HEK293T (cell line): ENCODE measurements at places on chromosomes 16 and 17.

- DNase-seq, result no peak
Measured at GRCh38 chr17:38730526-38731379, 612 bp downstream of the CISD3 start.

- no peak for DNase-seq
Measured at GRCh38 chr17:40347319-40348135, 17.0 kb downstream of the GJD3 start.

DNA sequence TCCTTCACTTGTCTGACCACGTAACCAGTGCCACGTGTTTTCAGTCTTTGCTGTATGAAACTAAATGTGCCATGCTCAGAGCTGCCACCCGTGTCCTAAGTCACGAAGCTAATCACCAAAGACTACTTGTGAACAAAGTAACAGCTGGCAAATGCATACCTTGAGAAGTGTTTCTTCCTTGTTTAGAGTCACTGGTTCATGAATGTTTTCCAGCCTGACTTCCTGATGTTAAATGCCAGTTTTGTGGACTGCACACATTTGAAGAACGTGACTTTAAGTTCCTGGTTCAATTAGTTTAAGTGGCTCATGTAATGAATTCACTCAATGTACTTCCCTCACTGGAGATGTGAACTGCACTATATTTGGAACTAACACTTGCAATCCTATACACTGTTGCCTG is 19.9 kb upstream of the KPNB1 start:
- no peak for DNase-seq

DNA sequence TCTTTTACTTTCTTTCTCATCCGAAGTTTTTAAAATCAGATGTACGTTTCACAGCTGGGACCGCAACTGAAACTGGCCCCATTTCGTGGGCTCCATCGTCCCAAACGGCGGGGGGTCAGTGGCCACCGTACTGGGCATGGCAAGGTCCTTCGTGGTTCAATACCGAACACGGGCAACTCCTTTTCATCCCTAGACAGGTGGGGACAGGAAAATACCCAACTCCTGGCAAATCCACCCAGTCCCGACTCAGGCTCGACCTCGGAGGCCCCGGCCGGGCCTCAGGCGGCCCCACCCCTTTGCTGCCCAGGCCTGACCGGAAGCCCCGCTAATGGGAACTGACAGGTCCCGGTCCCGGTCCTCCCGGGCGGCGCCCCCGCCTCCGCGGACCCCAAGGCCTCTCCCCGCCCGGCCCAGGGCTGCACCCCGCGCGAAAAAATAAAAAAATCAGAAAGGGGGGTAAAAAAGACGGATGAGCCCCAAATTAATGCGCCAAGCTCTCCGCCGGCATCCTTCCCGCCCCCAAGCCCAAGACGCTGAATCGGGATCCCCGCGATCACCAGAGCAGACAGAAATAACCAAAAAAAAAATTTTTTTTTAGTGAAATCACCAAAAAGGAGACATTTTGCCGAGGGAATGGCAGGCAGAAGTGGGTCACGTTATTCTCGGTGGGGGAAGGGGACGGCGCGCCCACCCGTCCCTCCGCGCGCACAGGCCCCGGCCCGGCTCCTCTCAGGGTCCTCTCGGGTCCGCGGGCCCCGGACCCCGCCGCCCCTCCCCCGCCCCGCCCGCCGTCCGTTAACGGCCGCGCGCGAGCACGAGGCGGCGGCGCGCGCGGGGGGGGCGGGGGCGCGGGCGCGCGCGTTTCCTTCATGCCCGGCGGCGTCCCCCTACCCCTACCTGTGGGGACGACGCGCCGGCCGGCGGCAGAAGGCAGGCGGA is 562 bp downstream of the ZC3H7A start:
- DNase-seq, result peak; percentile 41

- DNase-seq, result no peak
Measured at GRCh38 chr17:5509482-5509881, 23.1 kb downstream of the MIS12 start.

DNA sequence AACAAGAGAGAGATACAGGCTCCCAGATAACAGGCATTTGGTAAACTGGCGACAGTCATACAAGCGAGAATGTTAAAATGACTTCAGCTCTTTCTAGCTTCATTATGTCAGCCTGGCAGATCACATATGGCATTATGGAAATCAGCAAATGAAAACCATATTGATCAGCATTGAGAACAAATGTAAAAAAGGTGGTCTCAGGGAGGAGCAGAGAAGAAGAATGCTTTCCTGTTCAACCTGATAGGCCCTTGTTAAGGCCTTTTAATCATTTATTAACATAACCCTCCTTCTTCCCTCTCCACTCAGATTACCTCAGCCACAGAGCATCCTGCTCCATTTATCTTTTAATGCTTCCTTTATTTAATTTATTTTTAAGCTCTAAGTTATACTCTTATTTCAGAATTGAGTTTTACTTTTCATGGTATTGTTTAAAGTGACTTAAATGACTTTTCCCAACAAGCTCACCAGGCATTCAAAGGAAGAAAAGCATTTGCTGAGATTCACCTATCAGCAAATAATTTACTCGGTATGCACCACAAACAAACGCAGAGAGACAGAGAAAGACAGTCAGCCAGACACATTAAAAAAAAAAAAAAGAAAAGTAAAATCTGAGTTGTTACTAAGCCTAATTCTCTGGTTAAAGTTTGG is 243.9 kb upstream of the TBX2 start:
- DNase-seq, result no peak

GRCh38 chr17:17922070-17922614 is 50.1 kb downstream of the TOM1L2 start:
- DNase-seq, result no peak

DNA sequence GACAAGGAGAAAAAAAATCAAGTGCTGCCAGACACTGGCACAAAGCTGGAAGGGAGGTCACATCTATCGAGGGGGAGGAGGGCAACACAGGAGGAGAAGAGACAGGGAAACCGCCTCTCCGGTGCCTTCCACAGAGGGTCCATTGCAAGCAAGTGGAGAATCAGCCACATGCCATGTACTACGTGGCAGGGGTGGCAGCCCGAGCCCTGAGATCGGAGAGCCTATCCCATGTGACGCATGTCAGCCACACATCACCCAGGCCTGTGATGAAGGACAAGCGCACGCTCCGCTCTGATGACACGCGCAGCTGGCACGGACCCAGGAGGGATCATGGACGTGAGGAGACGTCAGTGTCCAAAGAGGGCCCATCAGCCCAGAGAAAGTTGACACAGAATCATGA is 30.1 kb downstream of the ADCY9 start:
- no peak for DNase-seq

- no peak for DNase-seq
Measured at GRCh38 chr17:55284001-55284884, 19.5 kb downstream of the HLF start.

DNA sequence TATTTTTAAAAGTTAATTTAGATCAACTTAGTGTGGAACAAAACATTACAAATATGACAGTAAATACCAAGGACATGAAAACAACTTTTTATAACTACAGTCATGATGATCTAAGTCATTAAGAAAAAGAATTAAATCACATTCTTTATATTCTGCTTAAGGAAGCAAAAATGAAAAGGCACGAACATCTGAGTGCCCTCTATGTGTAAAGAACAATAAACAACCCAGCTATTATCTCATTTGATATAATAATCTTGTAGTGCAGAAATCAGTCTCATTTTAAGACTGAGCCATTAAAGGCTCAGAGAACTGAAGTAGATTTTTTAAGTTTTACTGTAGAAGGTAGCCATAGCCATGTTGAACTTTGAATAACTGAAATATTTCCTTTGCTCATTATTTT is 13.4 kb downstream of the MYO1D start:
- no peak for DNase-seq

DNA sequence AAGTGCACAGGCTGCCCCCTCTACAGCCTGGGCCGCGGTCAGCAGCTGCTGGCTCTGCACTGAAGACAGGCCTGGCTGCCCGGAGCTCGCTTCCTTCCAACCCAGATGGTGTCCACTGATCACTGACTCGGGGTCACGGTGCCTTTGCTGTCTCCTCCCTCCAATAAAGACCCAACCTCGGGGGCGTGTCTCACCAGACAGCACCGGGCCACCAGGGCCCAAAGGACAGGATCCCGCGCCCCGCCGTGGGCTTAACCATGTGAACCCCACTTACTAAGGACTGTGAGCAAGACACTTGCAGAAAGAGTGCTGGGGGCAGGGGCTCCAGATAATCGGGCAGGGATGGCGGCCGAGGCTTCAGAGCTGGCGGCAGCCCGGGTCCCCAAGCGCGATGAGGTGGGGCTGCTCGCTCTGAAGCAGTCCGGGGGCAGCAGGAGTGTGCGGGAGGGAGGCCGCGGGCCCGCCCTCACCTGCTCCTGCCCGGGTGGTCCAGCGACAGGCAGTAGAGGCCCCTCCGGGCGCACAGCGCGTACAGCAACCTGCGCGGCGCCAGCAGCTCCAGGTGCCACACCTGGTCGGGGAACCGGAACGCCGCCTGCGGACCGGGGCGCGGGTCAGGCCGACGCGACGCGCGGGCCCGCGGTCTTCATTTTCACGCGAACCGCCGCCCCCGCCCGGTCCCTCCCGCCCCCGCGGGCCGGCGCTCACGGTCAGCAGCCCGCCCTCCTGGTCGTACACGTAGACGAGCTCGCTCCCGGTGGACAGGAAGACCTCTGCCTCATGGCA is 502 bp downstream of the FAAP100 start:
- DNase-seq, result peak; percentile 39

GRCh38 chr17:78969865-78970264 is 9.9 kb downstream of the LGALS3BP start:
- no peak for DNase-seq

DNA sequence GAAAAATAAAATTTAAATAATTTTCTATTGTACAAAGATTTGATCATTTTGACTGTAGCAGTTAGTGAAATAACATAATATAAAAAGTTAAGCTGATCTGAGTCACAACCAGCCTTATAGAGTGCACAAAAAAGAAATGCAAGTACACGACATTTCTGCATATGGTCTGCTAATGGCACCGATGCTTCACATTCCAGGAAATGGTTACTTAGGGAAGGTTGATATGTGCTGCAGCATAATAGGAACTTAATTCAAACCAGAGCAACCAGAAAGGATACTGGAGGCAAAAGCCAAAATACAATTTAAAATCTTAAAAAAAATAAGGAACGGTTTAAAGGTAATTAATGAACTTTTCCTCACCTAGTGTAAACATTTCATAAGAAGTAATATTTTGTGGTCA is 10.0 kb upstream of the CFDP1 start:
- DNase-seq, result no peak

DNA sequence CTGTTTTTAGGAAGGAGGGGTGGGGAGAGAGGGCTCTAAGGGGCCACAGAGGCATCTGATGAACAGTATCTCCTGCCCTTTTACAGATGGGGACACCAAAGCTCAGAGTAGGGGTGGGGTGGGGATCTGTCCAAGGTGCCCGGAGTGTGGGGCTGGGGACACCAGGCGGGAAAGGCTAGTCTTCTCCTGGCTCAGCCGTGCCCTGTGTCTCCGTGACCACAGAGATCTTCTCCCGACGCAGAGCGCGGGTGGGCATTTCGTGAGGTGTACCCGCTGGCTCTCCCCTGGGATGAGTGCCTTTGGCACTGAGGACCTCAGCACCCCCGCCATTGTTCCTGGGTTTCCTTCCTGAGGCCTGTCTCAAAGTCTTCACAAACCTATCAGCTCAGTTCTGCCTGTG is 209.6 kb downstream of the NTN1 start:
- DNase-seq, result no peak

DNA sequence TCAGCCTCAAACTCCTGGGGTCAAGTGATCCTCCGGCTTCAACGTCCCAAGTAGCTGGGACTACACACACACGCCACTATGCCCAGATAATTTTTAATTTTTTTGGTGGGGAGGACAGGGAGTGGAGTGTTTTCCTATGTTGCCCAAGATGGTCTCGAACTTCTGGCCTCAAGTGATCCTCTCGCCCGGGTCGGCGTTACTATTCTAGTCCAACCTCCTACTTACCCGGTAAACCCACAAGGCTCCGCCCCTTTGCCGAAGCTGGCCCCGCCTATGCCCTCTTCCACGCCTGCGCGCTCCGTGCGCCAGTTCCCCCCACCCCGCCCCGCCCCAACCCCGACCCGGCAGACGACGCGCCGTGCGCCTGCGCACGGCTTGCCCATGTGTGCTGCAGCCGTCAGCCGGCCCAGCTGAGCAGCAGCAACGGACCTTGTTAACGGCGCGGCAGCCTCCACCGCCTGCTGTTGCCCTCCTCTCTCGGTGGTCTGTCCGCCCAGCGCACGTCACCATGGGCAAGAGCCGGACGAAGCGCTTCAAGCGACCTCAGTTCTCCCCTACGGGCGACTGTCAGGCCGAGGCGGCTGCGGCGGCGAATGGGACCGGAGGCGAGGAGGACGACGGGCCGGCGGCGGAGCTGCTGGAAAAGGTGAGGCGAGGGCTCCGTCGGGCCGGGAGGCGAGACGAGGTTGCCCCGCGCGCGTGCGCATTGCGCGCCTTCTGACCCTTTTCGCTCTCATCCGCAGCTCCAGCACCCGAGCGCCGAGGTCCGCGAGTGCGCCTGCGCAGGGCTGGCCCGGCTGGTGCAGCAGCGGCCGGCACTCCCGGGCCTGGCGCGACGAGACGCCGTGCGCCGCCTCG is at the start of gene HEATR3:
HEATR3 (plus strand) TSS at position 347 of the 858 bp plus-strand sequence; CDS start at position 509, 162 bp downstream.
- DNase-seq, result peak; percentile 95

DNA sequence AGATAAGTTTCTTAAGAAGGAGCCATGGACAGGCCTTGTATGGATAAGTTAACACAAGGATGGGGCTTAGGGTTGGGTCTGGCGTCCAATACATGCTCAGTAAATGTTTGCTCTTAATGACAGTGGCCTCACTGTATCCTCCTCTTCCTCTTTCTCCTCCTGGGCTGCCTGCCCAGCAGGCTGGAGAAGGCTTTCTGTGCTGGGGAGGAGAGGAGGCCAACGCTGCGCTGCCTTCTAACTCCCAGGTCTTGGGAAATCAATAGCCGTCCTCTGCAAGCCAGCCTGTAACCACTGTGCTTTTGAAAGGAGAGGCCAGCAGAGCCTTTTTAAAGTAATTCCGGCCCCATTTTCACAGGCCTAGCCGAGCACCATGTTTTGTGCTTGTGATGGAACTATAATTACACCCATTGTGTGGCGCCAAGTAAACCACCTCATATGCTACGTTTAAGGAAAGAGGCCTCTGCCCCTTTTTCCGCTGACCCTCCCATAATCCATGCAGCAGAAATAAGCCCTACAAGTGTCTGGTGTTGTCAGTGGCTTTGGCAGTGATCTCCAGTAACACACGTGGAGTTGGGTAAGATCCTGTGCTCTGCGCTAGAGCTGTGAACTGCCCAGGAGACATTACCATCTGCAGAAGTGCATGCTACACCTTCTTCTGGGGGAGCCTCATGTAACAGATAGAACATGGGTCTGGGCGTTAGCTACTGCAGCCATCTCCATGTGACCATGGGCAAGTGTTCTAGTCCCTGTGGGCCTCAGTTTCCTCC is 368.2 kb downstream of the SNX29 start:
- no peak for DNase-seq

- no peak for DNase-seq
Measured at GRCh38 chr16:53232826-53233529, 178.2 kb downstream of the CHD9 start.

DNA sequence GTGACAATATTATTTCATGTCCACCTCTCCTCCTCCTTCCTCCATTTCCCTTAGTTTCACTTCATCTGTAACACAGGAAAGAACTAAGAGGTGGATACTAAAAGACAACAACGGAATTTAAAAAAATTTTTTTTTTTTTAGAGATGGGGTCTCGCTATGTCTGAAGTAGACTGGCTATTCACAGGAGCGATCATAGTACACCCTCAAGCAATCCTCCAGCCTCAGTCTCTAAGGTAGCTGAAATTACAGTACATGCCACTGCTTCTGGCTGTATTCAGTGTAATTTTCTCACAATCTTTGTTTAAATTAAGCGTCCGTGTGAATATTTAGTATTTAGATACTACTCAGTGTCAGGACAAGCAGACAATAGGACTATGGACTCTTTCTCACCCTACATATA is 35.6 kb downstream of the FBXL20 start:
- DNase-seq, result no peak

GRCh38 chr17:68296217-68297191 is 5.2 kb downstream of the ARSG start:
- DNase-seq, result no peak
